Choroid plexus epithelial cell (primary cell): ENCODE measurements at places on chromosomes 6 and 20.

DNA sequence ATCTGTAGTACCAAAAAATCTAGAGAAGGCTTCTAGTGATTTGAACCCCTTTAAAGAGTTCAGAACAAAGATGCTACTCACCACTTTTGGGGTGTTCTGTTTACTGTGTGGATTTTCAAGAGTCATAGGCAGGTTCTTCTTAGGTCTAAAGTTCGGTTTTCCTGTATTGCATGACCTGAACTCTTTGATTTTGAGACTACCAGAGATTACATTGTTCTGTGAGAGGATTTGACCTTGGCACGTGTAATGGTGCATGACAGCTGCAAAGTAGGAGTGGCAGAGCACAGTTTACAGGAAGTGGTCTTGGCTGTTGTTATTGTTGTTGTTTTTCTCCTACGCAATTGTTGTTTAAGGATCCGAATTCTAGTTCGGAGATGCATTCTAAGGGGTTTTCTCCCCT, 592.7 kb downstream of the EPHA7 start:
- no peak for DNase-seq

DNA sequence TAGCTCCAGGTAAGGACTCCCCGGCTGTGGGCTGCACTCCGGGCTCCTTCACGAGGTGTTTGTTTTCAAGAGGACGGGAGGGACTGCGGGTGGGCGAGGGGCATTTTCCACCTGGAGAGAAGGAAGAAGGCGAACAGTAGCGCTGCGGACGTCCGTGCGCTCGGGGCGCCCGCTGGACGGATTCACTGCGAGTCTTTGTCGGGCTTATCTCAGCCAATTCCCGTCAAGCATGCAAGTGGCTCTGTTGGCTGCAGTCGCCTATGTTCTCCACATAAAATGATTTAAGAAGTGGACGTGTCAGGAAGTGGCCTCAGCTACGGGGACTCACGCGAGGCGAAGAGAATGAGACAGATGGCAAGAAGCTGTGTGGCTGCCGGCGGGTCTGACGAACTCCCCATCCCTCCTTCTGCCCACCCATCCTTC, 332 bp downstream of the GRIK2 start:
- no peak for DNase-seq

GRCh38 chr6:80988286-80988685, 764.2 kb downstream of the TENT5A start:
- no peak for DNase-seq

GRCh38 chr6:162728706-162729105, 932 bp downstream of the PACRG start:
- DNase-seq = no peak

GRCh38 chr6:2998998-2999617, 586 bp upstream of the NQO2 start:
- peak; percentile 88 for DNase-seq
